Stimulated activated CD8-positive, alpha-beta memory T cell treated with anti-CD3 and anti-CD28 coated beads, Interleukin-4, amount 100 ng/mL, for 24 hours (primary cell): ENCODE measurements at places on chromosomes 7 and 10.

- DNase-seq = no peak
These were observed 105.9 kb upstream of the ZNF716 start for GRCh38 chr7:57343901-57344622.

DNA sequence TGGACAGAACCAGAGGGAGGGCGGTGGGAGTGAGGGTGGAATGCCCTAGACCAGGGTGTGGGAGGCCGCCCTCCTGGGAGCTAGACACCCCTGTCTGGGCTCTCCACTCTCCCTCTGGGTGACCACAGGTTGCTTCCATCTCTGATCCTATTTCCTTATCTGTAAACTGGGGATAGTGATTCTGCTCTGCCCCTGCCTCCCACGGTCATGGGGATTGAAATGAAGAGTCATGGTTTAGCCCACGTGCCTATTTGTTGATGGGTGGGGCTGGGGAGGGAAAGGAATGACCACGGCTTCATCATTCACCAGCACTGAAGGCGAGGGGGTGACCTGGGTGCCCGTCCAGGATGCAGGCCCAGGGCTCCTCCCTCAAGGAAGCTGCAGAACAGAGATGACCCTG, 49.3 kb upstream of the PCBD1 start:
- no peak for DNase-seq

DNA sequence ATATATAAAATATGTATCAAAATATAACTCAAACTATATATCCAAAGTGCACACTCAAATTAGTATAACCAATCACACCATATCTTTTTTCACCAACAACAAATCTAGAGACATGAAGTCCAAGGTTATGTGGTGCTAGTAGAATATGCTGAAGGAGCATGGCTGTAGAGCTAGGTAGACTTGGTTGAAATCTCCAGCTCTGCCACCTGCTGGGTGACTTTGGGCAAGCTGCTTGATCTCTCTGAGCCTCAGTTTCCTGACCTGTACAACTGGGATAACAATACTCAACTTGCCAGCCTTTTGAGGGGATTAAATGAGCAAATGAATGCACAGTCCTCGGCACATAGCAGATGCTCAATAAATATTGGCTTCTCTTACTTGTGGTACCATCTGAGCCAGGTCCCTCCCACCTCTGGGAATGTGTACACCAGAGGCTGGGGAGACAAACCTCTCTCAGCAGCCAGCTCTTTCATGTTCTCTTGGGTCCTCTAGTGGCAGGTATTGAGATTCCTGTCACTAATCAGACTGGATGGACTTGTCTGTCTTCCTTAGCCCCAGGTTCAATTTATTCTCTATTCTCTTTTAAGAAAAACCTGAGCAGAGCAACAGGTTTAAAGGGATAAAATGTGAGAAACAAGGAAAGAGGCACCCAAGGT, 94.3 kb upstream of the PDE1C start:
- DNase-seq = no peak

DNA sequence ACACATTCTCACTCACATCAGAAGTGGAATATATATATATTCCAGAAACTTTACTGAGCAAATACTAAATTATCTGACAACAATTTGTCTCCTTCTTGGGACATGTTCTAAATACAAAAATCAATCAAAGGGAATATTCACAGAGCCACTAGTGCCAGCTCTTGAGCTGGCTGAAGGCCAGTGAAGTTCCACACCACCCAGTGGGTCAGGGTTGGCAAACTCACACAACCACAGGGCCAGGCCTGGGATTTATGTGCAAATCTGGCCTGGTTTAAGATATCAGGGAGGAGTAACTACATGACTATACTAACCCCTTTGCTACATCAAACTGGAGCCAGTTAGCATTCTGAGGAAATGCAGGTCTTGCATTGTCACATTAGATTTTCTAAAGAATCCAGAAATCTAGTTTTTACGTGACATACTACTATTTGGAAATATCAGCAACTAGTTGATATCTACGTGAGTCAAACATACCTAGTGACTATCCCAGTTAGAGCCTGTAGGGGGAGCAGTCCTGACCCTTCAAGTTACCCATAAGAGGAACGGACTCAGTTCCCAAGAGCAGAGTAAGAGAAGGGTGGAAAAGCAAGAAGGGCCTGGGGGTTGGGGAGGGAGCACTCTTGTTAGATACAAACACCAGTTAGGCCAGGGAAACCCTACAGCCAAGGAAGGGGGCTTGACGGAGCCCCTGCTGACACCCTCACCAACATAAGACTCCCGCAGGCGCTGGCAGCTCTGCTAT, 600.4 kb downstream of the KCNMA1 start:
- DNase-seq = no peak

- DNase-seq = no peak
These were observed 16.0 kb upstream of the GDI2 start for GRCh38 chr10:5829267-5829666.

DNA sequence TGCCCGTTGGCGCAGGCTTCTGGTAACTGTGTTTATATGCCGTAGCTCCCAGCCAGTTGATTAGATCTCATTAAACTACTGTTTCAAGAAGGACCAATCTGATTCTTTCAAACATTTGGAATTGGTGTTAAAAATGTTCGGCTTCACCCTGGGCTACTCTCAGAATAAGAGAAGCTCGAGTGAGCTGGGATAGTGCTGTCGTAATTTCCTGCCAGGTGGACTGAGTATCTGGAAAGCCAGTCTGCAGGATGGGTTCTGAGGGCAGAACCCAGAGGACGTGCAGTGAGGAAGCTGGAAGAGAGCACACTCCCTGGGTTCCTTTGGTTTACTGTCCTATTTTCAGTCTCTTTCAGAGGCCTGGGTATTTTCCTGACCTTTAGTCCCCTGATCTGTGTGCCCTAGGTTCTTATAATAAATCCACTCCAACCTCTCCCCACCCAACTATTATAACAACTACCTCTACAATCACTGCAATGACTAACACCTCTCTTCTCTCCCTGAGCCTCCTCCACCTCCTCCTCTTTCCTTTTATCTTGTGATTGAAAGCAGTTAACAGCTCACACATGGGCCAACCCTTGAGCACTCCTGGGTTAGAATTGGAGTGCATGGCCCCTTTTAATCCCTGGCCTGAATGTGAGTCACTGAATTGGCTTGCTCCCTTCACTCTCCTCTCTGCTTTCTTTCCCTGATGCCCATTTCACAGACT, 63.0 kb downstream of the AOAH start:
- DNase-seq = no peak

- DNase-seq = peak; percentile 9
These were observed 151.8 kb upstream of the YAE1 start for GRCh38 chr7:39414224-39415035.

DNA sequence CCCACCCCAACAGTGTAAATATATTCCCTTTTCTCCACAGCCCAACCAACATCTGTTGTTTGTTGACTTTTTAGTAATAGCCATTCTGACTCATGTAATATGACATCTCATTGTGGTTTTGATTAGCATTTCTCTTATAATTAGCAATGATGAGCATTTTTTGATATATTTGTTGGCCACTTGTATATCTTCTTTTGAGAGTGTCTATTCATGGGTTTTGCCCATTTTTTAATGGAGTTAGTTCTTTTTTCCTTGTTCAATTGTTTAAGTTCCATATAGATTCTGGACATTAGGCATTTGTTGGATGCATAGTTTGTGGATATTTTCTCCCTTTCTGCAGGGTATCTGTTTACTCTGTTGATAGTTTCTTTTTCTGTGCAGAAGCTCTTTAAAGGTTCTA, 340.1 kb downstream of the NXPH1 start:
- DNase-seq = no peak

DNA sequence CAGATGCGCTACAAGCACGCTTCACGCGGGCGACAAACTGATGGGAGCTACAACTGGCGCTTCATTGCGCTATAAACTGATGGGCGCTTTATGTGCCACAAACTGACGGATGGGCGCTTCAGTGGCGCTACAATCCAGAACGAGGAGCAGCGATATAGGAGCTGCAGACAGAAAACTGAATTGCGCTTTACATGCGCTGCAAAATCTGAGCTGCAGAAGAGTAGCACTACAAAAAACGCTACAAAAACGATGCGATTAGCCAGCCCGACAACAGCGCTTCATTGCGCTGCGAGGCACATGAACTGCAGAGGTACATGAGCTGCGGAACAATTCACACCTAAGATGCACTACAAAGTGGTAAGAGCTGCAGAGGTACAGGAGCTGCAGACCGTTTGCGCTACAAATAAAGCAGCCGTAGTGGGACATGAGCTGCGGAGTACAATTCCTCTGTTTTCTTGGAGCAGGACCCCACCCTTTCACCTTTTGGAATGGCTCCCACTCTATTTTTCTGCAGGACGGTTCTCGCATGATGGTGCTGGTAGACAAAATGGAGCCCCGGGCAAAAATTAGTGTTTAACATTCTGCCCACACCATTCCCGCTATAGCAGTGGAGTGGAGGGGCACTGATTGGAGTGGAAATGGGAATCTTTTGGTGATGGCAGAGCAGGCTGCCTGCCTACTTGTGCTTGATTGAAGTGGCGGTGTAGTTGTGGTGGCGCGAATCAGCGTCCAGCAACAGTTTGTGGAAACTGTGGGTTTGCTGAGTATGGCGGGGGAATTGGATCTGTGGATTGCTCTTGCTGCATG, 1.2 kb upstream of the SGCE start:
- DNase-seq = no peak

DNA sequence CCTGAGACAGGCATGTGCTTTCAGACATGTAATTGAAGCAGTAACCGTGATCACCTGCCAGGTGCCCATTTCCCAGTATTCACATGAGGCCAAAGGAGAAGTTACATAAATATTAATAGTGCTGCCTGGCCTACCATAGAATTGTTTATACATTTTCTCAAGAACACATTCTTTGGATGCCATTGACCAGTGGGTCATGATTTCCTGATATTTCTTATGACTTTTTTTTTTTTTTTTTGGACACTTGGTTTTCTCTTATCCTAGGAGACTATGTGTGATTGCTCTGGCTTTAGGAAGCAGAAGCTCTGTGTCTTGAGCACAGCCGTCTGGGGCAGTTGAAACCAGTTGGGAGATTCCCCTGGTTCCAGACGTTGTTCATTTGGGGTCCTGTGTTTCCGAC, 143.9 kb upstream of the NPS start:
- DNase-seq = no peak

DNA sequence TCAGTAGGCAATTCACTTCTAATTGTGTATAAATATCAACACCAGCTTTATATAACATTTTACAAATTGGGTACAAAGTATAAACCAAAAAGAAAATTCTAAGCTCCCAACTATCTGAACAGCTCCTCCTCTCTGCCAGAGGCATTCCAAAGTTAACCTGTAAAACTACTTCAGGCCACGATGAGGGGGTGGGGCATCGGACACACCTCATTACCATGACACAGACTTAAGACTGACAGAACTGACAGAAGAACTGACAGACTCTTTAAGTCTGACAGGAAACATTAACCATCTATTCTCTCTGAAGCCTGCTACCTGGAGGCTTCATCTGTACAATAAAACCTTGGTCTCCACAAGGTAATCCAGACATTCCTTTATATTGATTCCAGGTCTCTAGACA, 12.3 kb downstream of the ESYT2 start:
- DNase-seq = no peak

GRCh38 chr10:77163670-77164348, 473.8 kb downstream of the KCNMA1 start:
- DNase-seq = no peak

GRCh38 chr10:94706089-94706488, 22.6 kb downstream of the CYP2C18 start:
- DNase-seq = no peak

DNA sequence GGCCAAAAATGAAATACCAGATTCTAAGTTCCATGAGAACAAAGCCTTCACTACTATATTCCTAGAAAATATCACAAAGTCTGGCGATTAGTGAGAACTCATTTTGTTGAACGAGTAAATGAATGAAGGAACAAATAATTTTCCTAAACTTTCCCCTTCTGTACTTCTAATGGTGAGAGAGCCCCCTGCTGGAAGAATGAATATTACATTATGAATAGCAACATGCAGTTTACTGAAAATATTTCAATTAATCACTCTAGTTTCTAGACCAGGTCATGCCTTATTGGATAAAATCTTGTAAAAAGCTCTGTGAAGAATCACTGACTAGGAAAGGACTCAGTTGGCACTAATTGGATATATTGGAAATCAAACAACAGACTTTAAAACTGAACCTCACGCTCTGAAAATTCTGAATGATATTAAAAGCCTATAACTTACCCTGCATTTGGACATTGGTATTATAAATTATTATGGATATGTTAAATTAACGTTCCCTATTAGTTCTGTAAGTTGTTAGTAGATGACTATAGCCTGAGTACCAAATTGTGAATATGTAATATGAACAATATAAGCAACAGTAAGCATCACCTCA, 32.4 kb upstream of the MTPN start:
- DNase-seq = no peak

DNA sequence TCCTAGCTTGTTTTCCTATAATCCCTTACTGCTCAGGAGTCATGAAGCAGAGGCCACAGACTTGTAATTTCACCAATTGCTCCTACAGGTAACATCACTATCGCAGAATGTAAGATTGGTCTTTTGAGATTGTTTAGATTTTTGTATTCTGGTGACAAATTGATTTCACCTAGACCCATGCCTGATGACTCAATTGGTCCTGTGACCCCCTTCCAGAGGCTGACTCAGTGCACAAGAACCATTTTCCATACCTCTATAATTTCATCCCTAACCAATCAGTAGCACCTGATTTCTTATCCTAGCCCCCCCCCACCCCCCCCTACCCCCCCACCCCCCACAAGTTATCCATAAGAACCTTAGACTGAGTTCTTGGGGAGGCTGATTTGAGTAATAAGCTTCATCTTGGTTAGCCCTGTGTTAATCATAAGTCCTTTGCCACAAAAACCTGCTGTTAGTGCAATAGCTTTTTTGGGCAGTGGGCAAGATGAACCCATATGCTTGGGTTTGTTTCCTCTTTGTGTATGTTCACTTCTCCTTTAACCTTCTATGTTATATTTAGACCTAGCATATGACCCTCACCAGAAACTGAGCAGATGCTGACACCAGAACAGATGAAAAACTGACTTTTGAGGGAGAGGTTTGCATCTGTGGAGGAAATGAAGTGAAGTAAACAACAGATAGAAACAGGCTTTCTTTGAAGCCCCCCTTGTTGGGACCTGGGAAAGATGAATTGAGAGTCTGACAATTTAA, 187.1 kb downstream of the KIF20B start:
- DNase-seq = no peak

- no peak for DNase-seq
These were observed 1.3 kb downstream of the HOXA1 start for GRCh38 chr7:27094304-27095049.

GRCh38 chr10:114821293-114821914, at the start of gene FHIP2A:
Gene FHIP2A, plus strand, starts transcription at chr10:114821780. Its CDS starts 299 bp downstream, at chr10:114822079.
- DNase-seq = peak; percentile 78

GRCh38 chr7:27176524-27176845, 2.4 kb upstream of the HOXA10 start:
- no peak for DNase-seq

DNA sequence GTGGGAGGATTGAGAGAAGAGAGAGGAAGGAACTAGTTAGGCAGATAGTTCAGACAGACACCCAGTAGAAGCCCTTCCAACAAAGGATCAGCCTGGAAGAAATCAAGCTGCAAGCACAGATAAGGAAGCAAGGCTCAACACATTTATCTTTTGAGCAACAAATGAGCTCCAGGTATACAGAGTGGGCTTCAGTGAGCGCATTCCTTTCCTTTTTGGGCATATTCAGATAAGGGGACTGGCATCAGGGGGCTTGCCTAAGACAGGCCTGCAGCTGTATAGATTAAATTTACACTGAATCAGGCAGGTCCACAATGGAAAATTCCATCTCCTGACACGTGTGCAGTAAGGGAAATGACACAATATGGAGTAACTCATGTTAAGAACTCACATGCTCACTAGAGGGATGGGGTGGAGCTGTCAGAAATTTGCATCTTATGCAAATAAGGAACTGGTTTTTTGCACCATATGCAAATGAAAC, 147.2 kb downstream of the AKR1D1 start:
- DNase-seq = no peak
